ENCODE measurements at places on chromosomes 5 and 9. TPM values are rescaled to one million over a fixed set of nuclear protein-coding genes. Genes with fewer than 3 reads are reported as not detected.

Gene PDE6A
- total RNA-seq = 0.09 TPM

Gene DDX4
- not detected for total RNA-seq

Gene TTC23L
- 0.20 TPM for total RNA-seq

Gene SNX24
- total RNA-seq = 30.2 TPM

Gene LECT2
- total RNA-seq = not detected

Gene MELK
- total RNA-seq = 1.2 TPM

Gene PLEKHG4B
- total RNA-seq = 2.0 TPM
